ENCODE measurements at places on chromosomes 5 and 9. TPM values are rescaled to one million over a fixed set of nuclear protein-coding genes. Genes with fewer than 3 reads are reported as not detected.

MEIKIN gene
- total RNA-seq: not detected

GABBR2 gene
- total RNA-seq: not detected

CCDC152 gene
- total RNA-seq: 7.0 TPM

PCDHB10 gene
- total RNA-seq: not detected

ASPN gene
- not detected for total RNA-seq

RNF130 gene
- total RNA-seq: 4.0 TPM

BHMT gene
- total RNA-seq: not detected

LRRC19 gene
- total RNA-seq: not detected

CNTNAP3 gene
- total RNA-seq: not detected

GHR gene
- not detected for total RNA-seq

MACROH2A1 gene
- 328 TPM for total RNA-seq

PHF24 gene
- total RNA-seq: not detected

NMUR2 gene
- not detected for total RNA-seq

DNA sequence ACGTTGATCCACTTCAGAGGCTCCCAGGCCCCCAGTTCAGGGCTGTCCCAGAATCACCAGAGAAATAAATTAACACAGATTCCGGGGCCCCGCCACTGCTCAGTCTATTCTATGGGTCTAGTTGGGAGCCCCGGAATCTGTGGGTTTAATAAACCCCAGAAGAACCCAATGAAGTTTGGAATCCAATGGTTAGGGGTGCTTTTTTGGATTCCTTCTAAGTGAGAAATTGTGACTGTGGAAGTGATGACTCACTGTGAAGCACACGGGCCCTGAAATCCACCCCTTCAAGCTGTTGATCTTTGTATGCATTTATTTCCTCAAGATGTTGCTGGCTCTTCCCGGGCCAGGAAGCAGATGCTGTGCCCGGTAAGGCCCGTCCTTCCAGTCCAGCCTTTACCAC, 57.3 kb upstream of the SLC28A3 start:
- H3K36me3 ChIP-seq: no peaks in the 10 kb centered on the region
- no peak overlapping the region for H3K27ac ChIP-seq
- DNase-seq: no peak
- no peak overlapping the region for H3K4me3 ChIP-seq
- no peaks in the 10 kb centered on the region for H3K4me1 ChIP-seq

DNA sequence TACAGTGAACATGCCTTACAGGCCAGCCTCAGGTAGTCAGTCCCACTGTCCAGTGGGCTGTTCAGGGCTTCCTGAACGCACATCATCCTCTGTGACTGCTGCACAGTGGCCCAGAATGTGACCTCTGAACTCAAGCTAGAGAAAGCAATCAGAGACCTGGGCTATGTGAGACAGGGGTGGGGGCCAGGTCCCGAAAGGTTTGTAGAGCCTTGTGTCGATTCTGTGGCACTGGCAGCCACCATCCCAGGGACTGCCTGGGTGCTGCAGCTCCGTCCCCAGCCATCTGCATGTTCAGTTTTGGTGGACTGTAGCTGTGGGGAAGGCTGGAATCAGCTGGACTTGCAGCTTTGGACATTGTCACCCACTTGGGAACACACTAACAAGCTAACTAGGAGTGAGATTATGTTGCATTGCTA, 47.7 kb downstream of the MVB12B start:
- DNase-seq: no peak
- peaks cover 21% of the 10 kb centered on the region for H3K4me1 ChIP-seq

- no peak overlapping the region for H3K4me3 ChIP-seq
- peak; percentile 68 for DNase-seq
- peak overlapping the region; percentile 19 for H3K27ac ChIP-seq
- peaks cover 36% of the 10 kb centered on the region for H3K4me1 ChIP-seq
Measured at GRCh38 chr5:50751064-50751657, 84.7 kb downstream of the PARP8 start.

GRCh38 chr5:134006115-134006514, 1.3 kb upstream of the VDAC1 start:
- peak overlapping the region; percentile 93 for H3K27ac ChIP-seq
- H3K4me3 ChIP-seq: peak overlapping the region; percentile 86
- no peaks in the 10 kb centered on the region for H3K27me3 ChIP-seq
- peaks cover 28% of the 10 kb centered on the region for H3K36me3 ChIP-seq

- H3K4me1 ChIP-seq: peaks cover 2% of the 10 kb centered on the region
- no peaks in the 10 kb centered on the region for H3K27me3 ChIP-seq
- no peak overlapping the region for H3K27ac ChIP-seq
- no peak for DNase-seq
- no peak overlapping the region for H3K4me3 ChIP-seq
Measured at GRCh38 chr9:78320030-78320693, 23.2 kb downstream of the PSAT1 start.

- DNase-seq: no peak
- no peak overlapping the region for H3K27ac ChIP-seq
- no peaks in the 10 kb centered on the region for H3K36me3 ChIP-seq
- no peaks in the 10 kb centered on the region for H3K4me1 ChIP-seq
- H3K27me3 ChIP-seq: no peaks in the 10 kb centered on the region
Measured at GRCh38 chr9:16121601-16122286, 568.9 kb downstream of the CCDC171 start.

GRCh38 chr5:28788954-28789353, 1750.6 kb upstream of the CDH9 start:
- no peak overlapping the region for H3K27ac ChIP-seq
- H3K4me3 ChIP-seq: no peak overlapping the region
- no peaks in the 10 kb centered on the region for H3K36me3 ChIP-seq

DNA sequence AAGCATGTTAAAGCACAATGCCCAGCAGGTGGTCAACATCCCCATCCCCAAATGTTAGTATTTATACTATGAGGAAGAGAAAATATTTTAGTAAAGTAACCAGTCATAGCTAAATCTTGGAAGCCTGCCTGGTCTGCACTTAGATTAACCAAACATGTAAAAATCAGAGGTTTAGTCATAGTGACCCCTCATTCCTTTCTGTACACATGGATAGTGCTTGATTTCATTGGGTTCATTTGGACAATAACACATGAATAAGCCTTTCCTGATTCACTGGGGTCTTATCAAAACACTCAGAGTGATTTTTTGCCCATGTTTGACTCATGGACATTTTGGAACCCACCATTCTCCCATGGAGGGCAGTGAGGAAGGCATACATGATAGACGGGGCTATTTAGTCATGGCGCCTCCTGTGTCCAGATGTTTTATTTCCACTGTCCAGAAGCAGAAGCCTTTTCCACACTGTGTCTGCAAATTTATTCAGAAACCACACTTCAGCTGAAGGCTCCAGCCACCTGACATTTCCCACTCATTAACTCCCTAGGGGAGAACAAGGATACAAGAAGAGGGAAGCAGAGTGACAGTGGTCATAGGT, 32.5 kb downstream of the OR1J1 start:
- H3K27ac ChIP-seq: no peak overlapping the region
- no peak overlapping the region for H3K4me3 ChIP-seq
- no peaks in the 10 kb centered on the region for H3K36me3 ChIP-seq
- DNase-seq: no peak

DNA sequence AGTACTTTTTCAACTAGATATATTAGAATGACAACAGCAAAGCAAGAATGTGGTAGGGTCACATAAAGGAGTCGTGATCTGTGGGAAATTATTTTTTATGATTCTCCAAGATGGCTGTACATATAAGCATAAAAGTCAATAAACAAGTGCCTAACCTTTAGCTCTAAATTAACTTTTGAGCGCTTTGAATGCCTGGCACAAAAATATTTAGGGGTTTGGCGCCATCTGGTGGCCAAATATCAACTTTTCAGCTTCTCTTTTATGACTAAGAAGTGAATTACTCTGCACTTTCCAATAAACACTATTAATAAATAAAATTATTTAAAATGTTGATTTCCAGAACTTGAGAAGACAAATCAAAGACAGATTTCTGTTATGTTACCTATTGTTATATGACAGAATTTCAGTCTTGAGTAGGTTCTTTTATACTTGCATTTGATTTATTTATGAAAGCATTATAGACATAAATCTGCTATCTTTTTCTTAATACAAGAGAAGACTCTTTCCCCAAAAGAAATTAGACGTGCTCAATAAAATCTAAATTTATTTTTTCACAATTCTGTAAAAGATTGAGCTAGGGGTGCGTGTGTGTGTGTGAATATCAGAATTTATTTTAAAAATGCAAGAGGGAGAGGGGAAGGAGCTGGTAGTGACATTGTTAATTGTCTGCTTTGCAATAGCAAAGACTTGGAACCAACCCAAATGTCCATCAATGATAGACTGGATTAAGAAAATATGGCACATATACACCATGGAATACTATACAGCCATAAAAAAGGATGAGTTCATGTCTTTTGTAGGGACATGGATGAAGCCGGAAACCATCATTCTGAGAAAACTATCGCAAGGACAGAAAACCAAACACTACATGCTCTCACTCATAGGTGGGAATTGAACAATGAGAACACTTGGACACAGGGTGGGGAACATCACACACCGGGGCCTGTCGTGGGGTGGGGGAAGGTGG, 36.7 kb upstream of the ARRDC3 start:
- peaks cover 3% of the 10 kb centered on the region for H3K4me1 ChIP-seq
- no peak overlapping the region for H3K4me3 ChIP-seq
- DNase-seq: peak; percentile 82
- peaks cover 2% of the 10 kb centered on the region for H3K27me3 ChIP-seq

GRCh38 chr9:130417602-130418001, 27.2 kb upstream of the ASS1 start:
- no peak overlapping the region for H3K27ac ChIP-seq
- no peak for DNase-seq
- H3K36me3 ChIP-seq: no peaks in the 10 kb centered on the region
- peaks cover 3% of the 10 kb centered on the region for H3K27me3 ChIP-seq
- no peak overlapping the region for H3K4me3 ChIP-seq
- no peaks in the 10 kb centered on the region for H3K4me1 ChIP-seq

DNA sequence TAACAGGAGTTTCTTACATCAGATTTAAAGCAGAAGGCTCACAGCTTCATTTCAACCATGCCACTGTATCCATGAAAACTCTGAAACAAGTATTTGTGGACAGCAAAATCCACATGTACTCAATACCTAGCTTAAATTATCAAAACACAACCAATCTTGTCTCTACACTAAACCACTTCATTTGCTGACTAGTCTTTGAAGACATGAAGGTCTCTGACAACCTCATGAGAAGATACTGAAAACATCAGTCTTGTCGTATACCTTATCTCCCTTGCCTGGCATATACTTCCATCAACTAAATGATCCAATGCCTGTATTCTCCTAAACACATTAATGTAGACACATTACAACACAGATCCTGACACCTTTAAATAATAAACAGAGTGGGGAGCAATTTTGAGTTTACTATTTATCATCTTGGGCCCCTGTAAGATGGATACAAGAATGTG, 2.9 kb downstream of the RPS23 start:
- H3K36me3 ChIP-seq: peaks cover 62% of the 10 kb centered on the region
- H3K4me3 ChIP-seq: no peak overlapping the region
- DNase-seq: no peak

- no peaks in the 10 kb centered on the region for H3K27me3 ChIP-seq
- peaks cover 4% of the 10 kb centered on the region for H3K36me3 ChIP-seq
- no peak for DNase-seq
- no peak overlapping the region for H3K27ac ChIP-seq
- H3K4me3 ChIP-seq: no peak overlapping the region
Measured at GRCh38 chr9:61670616-61671015, 480.8 kb downstream of the SPATA31A7 start.

DNA sequence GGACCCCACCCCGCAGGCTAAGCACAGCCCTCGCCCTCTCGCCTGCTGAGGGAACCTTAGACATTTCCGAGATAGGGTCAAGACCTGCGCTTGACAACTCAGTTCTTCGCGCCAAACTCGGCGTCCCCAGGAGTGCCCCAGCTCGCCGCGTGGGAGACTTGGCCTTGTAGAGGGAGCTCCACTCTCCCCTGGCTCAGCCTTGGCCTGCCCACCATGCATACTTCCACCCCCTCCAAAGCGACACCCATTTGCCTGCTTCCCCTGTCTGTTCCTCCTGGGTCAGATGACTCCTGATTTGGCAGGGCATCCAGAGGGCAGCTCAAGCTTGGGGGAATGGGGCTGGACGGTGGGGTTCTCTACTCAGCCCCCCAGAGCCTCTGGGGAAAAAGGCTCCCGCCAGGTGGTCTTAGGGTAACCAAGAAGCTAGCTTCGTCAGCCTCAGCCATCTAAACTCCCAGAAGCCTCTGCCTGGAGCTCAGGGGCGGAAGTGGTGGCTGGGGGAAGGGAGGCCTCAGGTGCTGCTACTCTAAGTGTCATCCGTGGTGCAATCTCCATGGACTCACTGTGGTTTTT, 560 bp downstream of the DOCK2 start:
- H3K4me1 ChIP-seq: peaks cover 55% of the 10 kb centered on the region
- H3K4me3 ChIP-seq: peak overlapping the region; percentile 83
- peak overlapping the region; percentile 93 for H3K27ac ChIP-seq
- no peaks in the 10 kb centered on the region for H3K27me3 ChIP-seq
- DNase-seq: peak; percentile 91
- H3K36me3 ChIP-seq: peaks cover 49% of the 10 kb centered on the region

DNA sequence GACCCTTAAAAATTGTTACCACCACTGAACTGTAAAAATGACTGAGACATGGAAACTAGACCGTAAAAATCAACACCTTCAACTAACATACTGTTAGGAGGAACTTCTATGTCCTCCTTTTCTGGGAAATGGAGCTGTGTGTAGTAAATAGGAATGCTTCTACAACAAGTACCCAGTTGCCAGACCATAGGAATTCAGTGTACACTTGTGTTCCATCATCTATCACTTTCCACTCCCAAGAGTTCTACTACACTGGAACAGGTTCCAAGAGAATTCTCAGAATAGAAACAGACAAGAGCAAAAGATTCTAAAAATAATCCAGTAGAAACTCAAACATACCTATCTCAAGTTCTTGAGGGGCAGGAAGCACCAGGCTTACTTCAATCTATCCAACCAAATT, 23.6 kb downstream of the UBAP2 start:
- peaks cover 8% of the 10 kb centered on the region for H3K36me3 ChIP-seq
- no peaks in the 10 kb centered on the region for H3K27me3 ChIP-seq
- H3K4me1 ChIP-seq: peaks cover 4% of the 10 kb centered on the region

DNA sequence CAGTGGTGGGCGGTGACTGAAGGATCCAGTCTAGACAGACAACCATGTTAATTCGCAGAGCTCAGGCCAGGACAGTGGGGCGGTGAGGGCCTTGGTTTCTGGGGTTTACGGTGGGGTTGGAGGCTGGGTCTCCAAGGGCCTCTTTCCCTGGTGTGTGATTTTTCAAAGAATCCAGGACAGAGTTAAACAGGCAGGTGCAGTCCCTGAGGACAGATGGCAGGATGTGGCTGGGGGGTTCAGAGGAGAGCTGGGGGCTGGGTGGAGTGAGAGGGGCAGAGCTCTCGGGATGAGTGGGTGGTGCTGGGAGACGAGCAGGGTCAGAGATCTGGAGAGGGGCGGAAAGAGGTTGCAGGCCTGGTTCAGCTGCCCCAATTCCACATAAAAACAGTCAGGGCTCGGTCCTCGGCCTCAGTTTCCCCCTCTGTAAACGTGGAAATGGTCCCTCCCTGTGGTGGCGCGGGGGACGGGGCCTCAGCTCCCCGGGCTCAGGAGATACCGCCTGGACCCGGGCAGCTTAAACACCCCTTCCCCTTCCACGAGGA, 145.9 kb downstream of the GAPVD1 start:
- no peak for DNase-seq
- H3K4me1 ChIP-seq: peaks cover 16% of the 10 kb centered on the region
- H3K27ac ChIP-seq: no peak overlapping the region
- H3K4me3 ChIP-seq: peak overlapping the region; percentile 65

All from activated CD8-positive, alpha-beta T cell treated with anti-CD3 and anti-CD28 coated beads, Interleukin-2, amount 10 ng/mL, durations not matched to agents 7 days and 5 days (primary cell).